ENCODE measurements at places on chromosomes 2 and 18. TPM values are rescaled to one million over a fixed set of nuclear protein-coding genes. Genes with fewer than 3 reads are reported as not detected.

TDRD15 gene
- total RNA-seq = not detected

VIT gene
- total RNA-seq = not detected

SRD5A2 gene
- total RNA-seq = not detected

CAPN14 gene
- 0.24 TPM for total RNA-seq

SOX11 gene
- not detected for total RNA-seq

AQP4 gene
- total RNA-seq = 0.11 TPM

SGPP2 gene
- 7.2 TPM for total RNA-seq

DAPL1 gene
- not detected for total RNA-seq

HTR2B gene
- total RNA-seq = 0.08 TPM

CFC1 gene
- total RNA-seq = 0.18 TPM

GPR35 gene
- total RNA-seq = 3.5 TPM

TEX261 gene
- total RNA-seq = 79.5 TPM

VWA3B gene
- total RNA-seq = not detected

GRCh38 chr18:21179590-21180220 lies 62.3 kb upstream of the GREB1L start:
- peak; percentile 18 for DNase-seq

GRCh38 chr2:202023904-202024266 lies 9.8 kb upstream of the FZD7 start:
- no peak for DNase-seq

GRCh38 chr2:78890935-78891334 lies 134.6 kb upstream of the REG3G start:
- DNase-seq = no peak

GRCh38 chr2:73999881-74000597 lies 15.3 kb downstream of the TET3 start:
- no peak for DNase-seq

DNA sequence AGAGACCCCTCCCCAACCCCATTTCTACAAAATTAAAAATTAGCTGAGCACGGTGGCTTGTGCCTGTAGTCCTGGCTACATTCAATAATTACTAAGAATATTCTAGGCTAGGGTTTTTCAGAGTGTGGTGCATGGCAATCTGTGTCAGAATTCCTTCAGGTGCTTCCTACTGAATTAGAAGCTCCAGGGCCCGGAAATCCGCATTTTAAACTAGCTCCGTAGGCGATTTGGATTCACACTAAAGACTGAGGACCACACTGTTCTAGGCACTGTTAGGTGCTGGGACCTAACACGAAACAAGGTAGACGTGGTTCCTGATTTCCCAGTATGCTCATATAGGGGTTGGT lies 628 bp upstream of the ZFAND2B start:
- DNase-seq = no peak

- DNase-seq = no peak
These were observed 11.6 kb downstream of the B3GNT2 start for GRCh38 chr2:62207491-62207890.

GRCh38 chr2:29053670-29054400 lies 20.5 kb downstream of the PCARE start:
- no peak for DNase-seq

DNA sequence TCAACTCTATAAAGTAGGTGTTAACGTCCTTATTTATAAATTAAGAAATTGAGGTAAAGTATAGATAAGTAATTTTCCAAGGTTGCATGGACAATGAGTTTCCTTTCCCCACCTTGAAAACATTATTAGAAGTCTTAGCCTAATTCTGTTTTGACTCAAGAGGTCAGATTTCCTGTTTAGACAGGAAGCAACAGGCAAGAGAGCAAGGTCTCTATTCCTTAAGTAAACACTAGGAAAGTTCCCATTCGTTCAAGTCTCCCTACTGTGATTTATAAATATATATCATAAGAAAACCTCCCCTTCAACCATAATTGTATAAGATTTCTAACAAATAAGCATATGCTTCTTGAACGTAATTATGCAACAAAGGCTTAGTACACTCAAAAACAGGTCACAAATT lies 40.3 kb downstream of the CLASP1 start:
- DNase-seq = no peak

DNA sequence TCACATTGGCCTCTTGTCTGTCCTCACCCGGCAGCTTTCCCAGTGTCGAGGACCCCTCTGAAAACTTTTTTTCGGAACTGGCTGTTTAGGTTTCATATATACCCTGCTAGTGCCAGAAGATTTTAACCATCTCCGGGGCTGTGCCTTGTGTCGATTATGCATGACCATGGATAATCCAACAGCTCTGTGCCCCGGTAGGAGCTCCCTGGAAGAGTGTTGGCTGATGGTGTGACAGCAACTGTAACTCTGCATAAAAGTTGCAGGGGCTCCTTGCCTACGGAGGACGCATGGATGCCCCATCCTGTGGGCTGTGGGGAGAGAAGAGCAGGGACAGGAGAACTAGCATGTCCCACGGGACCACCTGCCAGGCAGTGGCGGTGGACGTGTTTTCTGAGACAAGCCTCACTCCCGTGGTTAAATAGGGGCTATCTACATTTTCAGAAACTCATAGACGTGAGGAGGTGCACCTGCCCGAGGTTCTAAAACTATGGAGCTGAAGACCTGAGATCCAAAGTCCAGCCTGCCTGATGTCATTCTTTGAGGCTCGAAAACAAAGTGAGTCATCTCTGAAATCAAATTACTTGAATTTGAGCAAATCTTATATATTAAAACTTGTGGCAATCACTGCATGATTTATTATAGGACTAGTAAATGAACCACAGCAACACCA lies 437.2 kb upstream of the HS6ST1 start:
- no peak for DNase-seq

GRCh38 chr2:122856696-122857095 lies 1101.2 kb downstream of the TSN start:
- no peak for DNase-seq

- DNase-seq = peak; percentile 15
These were observed 484.7 kb upstream of the NRP2 start for GRCh38 chr2:205197468-205198139.

GRCh38 chr2:104620801-104621200 lies 233.1 kb upstream of the POU3F3 start:
- DNase-seq = no peak

- no peak for DNase-seq
These were observed 293.2 kb downstream of the ALK start for GRCh38 chr2:29628108-29628745.

DNA sequence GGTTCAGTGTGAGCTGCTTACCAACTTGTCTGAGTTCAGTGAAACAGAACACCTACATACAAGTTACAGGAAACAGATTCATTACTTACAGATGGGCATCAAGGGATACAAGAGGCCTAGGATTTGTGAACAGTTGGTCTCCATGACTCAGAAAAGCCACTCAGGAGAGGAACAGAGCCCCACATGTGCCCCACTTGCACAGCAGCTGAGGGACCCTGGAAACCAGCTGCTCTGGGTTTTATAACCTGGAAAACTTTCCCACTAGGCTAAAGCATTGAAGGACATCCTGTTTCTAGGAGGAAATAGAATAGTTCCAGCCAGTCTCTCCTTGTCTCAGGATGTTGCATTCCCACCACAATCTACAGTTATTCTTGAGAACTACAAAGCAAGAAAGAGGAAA lies 530.0 kb downstream of the ZNF804A start:
- DNase-seq = no peak
